NCI-H1930 (cell line): ENCODE measurements at places on chromosomes 2 and 18.

DNA sequence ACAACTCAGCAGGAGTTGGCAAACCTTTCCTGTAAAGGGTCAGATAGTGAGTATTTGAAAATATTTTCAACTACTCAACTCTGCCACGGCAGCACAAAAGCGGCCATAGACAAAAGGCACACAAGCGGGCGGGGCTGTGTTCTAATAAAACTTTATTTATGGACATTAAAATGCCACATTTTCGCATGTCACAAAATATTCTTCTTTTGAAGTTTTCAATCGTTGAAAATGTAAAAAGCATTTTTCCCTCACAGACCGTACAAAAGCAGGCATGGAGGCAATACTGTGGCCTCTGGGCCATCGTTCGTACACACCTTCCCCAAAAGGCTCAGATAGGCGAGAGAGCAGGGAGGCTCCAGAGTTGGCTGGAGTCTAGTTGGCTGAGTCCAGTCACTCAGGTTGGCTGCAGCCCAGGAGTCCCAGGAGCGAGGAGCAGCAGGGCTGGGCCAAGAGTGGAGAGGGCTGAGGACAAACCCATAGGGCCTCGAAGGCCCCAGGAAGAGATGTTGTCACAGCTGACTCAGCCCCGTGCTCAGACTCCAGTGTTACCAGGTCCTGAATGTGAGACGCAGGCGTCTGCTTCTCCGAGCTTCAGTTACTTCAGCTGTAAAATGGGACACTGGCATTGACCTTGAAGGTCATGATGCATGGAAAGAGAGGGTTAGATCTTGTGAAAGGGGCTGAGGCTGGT is 42.5 kb downstream of the SDC1 start:
- no peak for DNase-seq

GRCh38 chr2:241760301-241760771 is 16.3 kb upstream of the GAL3ST2 start:
- no peak for DNase-seq

GRCh38 chr2:212649646-212650045 is 111.0 kb upstream of the ERBB4 start:
- DNase-seq = no peak

GRCh38 chr2:137155356-137156104 is 390.2 kb downstream of the THSD7B start:
- DNase-seq = no peak

GRCh38 chr2:231933916-231934401 is 7.8 kb upstream of the NPPC start:
- no peak for DNase-seq

DNA sequence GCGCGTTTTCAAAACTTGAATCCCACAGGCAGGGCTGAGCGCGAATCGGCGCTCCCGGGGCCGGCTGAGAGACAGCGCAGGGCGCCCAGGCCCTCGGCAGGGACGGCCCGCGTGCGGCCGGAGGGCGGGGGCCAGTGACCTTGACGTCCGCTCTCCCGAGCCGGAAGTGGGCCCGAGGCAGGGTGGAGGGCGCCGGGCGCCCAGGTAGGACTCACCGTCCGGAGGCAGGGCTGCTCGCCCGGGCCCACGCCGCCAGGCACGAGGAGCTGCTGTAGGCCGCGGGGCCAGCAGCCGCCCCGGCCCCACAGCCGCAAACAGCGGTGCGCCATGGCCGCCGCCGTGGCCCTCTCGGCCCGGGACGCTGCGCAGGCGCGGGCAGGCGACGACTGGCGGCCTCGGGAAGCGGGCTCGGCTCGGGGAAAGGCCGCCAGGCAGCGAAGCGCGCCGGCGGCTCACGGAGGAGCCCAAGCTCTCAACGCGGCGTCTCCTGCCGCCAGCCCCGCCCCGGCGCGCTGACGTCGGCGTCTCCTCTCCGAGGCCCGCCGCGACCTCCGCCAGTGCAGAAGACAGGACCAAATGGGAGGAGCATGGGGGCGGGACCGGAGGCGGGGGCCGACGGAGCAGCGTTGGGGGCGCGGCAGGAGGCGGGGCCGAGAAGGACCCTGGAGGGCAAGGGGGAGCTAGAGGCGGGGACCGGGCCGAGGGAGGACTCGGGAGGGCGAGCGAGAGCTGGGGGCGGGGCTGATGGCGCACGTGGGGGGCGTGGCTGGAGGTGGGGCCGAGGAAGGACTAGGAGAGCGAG is at the start of gene AFG3L2:
Gene AFG3L2 (minus strand): TSS at position 474 of the 802 bp plus-strand sequence. CDS start 145 bp downstream, at position 329.
- DNase-seq = peak; percentile 92

- peak; percentile 23 for DNase-seq
Measured at GRCh38 chr2:43024515-43025011, 201.8 kb downstream of the ZFP36L2 start.

GRCh38 chr2:146777181-146777580 is 1067.6 kb upstream of the ACVR2A start:
- no peak for DNase-seq

DNA sequence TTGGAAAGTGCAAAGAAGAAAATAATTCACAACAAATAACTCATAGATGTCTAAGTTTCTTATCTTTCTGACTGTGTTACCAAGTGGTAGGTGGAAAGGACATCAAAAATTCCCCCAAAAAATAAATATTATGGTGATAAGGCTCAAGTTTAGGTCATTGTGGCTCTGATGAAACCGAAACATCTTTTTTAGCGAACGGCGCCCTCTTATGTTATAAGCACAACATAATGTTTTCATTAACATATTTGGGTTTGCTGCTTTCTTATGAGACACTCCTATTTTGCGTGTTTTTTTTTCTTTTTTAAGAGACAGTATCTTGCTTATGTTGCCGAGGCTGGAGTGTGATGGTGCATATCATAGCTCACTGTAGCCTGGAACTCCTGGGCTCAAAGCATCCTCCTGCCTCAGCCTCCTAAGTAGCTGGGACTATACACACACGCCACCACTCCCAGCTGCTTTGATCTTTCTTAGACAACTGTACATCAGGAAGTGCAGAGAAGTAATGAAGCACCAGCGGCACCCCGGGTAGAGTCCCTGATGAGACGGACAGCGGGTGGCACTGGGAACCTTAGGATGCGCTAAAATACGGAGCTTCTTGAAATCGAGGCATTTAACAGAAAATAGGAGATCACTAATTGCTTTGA is 38.5 kb upstream of the SLC35G4 start:
- DNase-seq = no peak

DNA sequence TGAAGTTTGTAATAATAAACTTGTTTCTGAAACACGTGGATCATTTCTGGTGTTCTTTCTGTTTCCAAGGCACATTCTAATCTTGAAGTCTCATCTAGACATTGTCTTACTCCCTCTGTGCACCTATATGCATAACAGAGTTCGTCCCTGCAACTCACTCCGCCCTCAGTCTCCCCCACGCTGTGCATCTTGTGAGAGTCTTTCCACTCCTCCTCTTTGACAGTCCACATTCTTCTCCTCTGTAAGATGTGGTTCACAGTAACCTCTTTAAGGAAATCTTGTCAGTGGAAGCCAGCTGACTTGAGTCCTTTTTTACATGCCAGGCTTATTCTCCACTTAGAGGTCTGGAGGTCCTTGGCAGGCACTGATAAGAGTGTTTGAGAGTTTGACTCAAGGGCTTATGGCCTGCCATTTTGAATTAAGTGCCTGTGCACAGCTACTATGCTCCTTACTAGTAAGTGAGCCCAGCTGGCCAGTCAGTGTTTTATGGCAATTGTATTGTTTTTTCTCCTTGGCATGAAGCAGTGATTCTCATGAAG is 108.9 kb upstream of the IL1R2 start:
- no peak for DNase-seq

DNA sequence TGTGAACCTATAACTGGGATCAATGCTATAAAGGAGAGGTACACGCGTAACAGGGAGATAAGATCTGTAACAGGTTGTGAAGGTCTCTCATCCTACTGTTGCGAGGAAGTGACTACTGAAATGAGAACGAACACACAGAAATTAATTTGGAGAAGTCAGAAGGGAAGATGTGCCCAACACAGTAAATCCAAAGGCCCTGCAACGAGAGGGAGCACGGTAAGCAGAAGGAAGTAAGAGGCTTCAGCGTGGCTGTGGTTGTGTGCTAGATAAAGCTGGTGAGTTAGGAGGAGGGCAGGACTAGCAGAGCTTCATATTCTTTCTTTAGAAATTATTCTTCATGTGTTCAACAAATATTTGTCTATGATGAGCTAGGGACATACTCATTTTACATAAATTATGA is 2.5 kb upstream of the ATG16L1 start:
- no peak for DNase-seq

DNA sequence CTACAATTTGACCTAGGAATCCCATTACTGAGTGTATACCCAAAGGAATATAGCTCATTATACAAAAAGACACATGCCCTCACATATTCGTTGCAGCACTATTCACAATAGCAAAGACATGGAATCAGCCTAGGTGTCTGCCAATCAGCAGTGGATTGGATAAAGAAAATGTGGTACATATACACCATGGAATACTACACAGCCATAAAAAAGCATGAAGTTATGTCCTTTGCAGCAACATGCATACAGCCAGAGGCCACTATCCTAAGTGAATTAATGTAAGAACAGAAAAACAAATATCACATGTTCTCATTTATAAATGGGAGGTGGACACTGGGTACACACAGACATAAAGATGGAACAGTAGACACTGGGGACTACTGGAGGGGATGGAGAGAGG is 54.0 kb downstream of the GREB1L start:
- DNase-seq = no peak

DNA sequence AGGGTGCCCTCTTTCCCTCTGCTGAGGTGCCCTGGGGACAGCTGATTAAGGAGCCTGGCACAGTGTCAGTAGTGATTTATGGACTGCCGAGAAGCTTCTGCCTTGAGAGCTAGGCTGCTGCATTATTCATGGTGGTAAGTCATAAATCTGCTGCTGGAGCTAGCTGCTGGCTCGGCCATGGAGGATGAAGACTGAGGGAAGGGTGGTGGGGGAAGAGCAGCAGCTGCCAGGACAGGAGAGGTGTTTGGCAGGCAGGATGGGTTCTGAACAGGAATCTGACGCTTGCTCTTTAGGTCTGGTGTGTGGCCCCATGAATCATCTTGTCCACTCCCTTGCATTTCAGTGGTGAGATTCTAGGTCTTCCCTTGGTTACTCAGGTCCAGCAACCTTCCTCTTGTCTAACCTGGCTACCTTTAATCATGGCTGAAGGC is 296.3 kb downstream of the DYSF start:
- no peak for DNase-seq

DNA sequence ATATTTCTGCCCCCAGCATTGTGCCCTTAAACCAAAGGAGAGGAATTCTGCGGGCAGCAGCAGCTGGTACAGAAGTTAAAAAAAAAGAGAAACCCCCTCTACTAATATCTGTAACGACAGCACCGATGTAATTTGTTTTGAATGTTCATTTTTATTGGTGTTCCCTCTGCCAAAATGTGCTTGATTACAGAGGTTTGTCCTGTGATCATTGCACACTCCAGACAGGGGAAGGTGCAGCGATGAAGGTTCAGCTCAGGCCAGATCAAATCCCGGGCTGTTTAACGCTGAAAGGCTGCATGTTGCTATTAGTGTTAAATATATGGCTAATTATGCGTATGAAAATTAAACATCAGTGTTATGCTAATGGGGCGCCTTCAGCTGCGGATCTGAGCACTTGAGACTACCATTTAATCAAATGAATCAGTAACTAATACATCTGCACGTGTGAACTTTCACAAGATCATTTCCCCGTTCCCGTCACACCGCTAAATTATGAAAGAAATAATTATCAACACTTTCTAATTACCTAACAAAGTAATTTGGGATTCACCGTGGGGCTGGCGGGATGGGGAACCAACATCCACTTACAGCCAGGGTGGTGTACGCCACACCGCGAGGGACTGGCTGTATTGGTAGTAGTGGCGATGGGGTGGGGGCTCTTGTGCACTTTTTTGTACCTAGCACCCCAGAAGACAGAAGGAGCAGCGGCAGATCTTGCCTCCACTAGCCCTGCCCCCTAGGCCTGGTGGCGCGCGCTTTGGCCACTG is 1.5 kb upstream of the DLX1 start:
- DNase-seq = no peak

DNA sequence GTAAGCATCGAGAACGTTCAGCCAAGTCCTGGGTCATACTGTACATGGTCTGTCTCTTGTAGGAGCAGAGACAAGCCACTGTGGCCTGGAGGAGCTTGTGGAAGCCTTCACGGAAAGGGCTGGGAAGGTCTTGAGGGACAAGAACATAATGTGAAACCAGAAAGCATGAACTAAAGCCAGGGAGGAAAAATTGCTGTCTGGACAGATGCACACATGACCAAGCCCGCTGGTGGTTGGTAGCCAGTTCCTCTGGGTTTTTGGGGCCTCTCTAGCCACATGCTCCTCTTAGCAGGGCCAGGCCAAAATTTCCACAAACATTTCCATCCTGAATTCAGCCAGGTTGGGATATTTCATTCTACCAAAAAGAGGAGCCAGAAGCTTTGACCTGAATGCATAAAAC is 196.2 kb upstream of the SIX2 start:
- DNase-seq = no peak

DNA sequence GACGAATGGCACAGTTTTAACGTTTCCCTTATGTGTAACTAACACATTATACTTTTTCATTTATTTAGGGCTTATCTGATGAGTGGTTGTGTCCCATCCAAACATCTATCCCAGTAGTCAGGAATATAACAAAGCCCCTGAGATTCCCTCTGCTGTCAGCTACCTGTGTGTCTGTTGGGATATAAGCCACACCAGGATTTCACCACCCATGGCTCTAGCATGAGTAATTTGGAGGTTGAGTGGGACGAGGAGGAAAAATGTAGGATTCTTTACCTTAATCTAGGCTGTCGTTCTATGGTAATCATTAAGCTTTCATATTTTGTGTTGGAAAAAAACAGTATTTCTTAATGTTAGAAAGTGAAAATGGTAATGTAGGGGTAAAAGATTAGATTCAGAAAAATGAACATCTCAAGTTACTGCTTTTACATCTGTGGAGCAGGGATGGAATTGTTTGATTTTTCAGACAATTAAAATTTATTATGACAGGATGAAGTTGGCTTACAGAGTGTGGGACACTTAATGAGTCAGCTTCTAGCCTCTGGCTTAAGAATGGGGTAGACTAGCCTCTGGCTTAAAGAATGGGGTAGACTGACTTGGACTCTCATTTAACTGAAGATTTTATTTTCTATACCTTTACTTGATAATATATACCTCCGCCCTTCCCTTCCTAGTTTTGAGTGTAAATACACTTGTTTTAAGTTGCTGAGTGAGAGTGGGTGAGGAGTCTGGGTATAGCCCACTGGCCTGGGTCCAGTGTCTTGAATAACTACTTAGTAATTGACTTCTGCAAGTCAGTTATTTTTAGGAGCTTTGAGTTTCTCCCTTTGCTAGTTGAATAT is 88.5 kb upstream of the RANBP2 start:
- DNase-seq = no peak

GRCh38 chr2:24973812-24974211 is 2.1 kb upstream of the DNAJC27 start:
- no peak for DNase-seq

DNA sequence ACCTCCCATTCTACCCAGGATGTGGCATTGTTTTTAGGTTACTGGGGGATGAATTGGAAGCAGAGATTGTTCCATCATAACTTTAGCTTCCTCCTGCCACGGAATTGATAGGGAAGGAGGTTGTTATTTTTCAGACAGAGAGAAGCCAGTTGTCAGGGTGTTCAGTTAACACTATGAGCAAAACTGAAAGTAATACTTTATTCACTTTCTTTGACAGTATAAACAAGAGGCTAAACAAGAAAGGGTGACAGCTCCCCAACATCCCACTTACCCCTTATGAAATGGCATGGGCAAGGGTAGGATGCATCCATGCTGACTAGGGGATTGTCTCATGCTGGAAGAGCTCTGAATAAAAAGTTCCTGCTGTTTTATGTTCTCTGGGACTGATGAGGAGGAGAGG is 36.4 kb upstream of the GAREM1 start:
- DNase-seq = no peak
